ENCODE measurements at places on chromosomes 3 and 15.

- DNase-seq, result no peak
These were observed 74.6 kb downstream of the ZBTB20 start for GRCh38 chr3:115072265-115073021.

- DNase-seq, result no peak
These were observed 9.4 kb downstream of the MME start for GRCh38 chr3:155089495-155089894.

DNA sequence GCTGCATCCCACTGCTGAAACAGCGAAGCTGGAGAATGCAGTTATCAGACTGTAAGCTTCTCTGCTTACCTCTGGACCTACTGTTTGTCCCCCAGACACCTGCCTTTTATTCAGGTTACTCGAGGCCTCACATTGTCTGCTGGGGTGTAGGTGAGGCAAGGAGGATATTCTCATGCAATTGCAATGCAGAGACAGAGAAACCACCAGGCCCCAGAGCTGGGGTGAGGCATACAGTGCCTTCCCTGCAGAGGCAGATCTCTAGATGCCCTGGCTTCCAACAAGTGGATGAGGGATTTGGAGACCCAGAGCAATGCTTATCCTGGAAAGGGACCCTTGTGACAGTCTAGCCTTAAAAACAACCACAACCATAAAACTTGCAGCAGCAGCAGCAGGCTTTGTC lies 263.4 kb upstream of the ST8SIA2 start:
- no peak for DNase-seq

DNA sequence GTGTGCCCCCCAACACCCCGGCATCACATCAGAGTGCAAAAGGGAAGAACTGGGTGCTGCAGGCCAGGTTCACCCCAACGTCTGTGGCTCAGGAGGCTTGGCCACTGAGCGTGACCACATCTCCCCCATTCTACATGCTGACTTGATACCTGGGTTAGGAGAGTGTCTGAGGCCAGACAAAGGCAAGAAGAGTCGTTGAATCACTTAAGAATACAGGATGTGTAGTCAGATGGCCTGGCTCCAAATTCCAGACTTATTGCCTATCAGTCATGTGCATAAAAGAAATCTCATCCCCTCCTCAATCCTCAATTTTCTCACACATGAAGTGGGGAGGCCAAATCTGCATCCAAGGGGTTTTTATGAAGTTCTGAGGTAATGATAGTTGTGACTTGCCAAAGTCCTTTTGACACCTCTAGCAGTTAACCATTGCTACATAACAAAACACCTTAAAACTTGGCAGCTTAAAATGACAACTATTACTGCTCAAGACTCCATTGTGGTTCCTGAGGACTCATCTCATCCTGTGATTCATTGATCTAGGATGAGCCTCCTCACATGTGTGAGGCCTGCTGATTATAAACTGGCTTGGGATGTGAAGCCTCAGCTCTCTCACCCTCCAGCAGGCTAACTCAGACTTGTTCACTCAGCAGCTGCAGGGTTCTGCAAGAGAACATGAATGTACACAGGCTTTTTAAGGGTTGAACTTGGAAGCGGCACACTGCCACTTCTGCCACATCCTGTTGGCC lies 138.8 kb upstream of the TLE3 start:
- no peak for DNase-seq

DNA sequence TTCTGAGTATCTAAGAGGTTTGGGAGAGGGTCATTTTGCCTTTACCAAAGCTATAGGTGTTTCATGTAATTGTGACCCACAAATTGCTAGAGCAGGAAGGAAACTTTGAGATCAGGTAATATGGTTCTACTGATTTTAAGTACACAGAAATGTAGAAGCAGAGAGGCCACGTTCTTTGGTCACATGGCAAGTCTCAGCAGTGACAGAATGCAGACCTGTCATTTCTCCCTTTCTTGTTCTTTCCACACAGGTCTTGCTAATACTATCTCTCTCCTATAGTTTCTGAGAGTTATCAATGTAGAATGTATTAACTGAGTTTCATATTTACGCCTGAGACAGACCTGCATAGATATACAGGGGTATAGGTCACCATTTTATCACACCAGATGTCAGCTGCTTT lies 10.9 kb upstream of the RTP1 start:
- DNase-seq, result no peak

- DNase-seq, result no peak
These were observed 90.3 kb upstream of the C3orf80 start for GRCh38 chr3:160134964-160135363.

DNA sequence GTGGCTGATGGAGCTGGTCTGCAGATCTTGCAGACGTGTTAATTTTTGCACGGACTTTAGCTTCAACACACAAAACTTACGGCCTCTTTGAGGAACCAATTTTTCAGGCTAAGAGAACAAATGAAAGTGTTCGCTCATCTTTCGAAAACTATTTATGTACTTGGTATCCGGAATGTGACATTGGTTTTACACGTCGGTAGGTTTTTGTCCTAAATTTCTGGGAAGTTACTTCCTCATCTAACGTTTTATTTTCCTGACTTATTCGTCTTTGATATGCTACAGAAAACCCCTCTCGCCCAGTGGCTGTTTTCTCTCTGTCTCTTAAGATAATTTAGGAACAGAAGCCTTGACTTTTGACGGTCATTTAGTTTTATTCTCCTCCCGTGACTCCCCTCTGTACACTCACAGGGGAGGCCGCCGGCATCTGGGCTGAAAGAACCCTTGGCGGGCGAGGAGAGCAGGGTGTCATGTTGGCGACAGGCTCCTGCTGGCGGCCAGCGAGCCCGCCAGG lies 834 bp upstream of the GREM1 start:
- DNase-seq, result no peak

DNA sequence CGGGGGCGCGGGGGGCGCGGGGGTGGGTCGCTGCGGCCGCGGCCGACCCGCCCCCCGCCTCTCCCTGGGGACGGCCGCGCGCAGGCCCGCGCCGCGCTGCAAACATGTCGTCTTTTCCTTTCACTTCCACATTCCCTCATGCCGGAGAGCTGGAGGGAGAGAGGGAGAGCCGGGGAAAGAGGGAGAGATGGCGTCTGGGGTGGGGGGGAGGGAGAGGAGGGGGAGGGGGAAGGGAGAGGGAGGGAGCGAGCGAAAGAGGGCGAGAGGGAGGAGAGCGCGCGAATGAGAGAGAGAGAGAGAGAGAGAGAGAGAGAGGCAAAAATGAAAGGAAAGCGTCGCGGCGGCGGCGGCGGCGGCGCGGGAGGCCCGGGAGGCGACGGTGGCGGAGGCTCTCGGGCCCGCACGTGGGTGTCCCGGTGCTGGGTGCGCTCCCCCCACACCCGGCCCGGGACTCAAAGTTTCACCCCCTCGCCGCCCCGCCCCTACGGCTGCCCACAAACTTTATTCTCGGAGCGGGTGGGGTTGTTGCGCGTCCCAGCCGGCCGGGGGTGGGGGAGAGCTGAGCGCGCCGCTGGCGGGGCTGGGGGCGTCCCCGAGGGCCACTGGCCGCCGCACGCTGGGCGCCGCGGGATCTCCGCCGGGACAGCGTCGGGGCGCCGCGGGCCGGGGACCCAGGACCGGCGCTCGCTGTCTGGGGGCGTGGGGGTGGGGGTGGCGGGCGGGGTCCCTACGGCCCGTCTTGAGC lies 731 bp downstream of the ZNF710 start:
- no peak for DNase-seq

DNA sequence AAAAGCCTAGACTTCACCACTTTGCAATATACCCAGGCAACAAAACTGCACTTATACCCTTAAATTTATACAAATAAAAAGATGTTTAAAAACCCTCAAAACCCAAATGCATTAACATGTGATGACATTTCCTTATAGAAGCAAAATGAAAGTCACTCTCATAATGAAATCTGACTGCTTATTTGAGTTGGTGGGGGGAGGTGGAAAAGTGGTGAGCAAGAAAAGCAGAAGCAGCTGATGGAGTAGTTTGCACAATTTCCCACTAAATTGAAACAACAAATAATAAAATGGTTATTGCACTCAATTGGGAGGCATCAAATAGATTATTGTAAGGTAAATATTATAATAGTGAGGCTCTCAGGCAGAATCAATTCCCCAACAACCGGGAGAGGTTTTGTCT lies 54.0 kb upstream of the GADL1 start:
- no peak for DNase-seq

DNA sequence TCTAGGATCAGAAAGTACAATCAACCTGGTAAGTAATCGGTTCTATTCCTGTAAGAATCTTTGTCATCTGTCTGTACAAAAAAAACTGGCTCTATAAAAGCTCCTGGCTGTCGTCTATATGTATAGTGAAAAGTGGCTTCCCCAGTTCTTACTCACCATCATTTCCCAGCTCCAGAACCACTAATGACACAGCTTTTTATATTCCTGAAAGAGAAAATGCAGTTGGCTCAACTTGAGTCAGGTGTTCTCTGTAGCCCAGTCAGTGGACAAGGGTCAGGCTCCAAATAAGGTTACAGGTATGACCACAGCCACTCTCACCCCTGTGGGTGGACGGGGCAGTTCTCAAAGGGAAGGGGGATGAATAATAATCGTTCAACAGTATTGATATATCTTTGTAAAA lies 85.1 kb downstream of the AP4E1 start:
- DNase-seq, result no peak

DNA sequence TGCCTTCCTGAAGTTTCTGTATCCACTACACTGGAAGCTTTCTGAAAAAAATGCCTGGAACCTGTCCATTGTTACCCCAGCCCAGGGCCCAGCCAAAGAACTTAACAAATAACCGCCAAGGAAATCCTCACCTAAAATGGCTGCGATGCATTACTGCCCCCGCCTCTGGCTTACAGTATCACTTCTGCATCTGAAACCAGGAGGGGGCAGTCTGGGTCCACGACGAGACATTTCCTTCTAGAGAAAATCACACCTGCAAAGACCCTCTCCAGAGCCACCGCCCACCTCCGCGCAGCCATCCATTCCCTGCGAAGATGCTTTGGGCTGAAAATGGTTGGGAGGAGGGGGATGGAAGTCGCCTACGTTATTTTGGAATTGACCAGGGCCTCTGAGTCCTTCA lies 22.4 kb upstream of the CELF6 start:
- DNase-seq, result no peak

GRCh38 chr3:142568393-142569017 lies 10.0 kb downstream of the ATR start:
- DNase-seq, result no peak

- no peak for DNase-seq
These were observed 5.7 kb downstream of the TMEM207 start for GRCh38 chr3:190444006-190444405.

GRCh38 chr3:85572426-85572825 lies 613.6 kb downstream of the CADM2 start:
- no peak for DNase-seq

DNA sequence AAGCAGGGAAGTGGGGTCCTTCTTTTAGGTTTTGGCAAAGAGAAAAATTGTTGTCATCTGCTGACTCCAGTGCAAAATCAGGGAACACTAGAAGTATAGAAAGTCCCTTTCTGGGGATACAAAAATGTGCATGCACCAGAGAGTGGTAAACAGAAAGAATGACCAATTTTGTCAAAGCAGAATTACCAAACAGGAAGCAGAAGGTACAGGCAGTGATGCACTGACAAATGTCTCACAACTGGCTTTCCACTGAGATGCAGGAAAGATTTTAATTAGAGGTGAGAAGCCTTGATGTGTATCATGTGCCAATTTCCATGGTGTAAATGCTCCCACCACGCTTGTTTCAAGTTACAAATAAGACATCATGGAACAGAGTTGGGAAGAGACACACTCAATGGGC lies 66.0 kb downstream of the TRIM69 start:
- no peak for DNase-seq
